ENCODE measurements at places on chromosomes 7 and 10. TPM values are rescaled to one million over a fixed set of nuclear protein-coding genes. Genes with fewer than 3 reads are reported as not detected.

The RARRES2 gene
- not detected for total RNA-seq

The ZNF853 gene
- 1.3 TPM for total RNA-seq

The HECW1 gene
- total RNA-seq = not detected

The SLC26A3 gene
- total RNA-seq = not detected

GRCh38 chr7:92751902-92752901, 84.2 kb downstream of the CDK6 start:
- no peak for DNase-seq

The NUP205 gene
- total RNA-seq = 120 TPM

DNA sequence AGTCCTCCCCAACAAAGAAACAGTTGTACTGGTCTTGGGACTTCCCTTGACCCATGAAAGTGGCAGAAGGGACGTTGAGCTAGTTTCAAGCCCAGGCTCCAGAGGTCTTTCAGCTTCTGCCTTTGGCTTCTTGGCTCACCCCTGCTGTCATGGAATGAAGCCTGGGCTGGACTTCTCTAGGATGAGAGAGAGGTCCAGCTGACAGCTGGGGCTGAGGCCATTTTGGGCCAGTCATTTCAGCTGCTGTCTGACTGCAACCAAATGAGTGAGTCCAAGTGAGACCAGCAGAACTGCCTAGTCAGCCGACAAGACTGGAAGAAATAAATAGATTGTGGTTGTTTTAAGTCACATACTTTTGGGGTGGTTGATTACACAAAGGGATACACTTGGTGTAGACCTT, 76.6 kb downstream of the TMEM178B start:
- no peak for DNase-seq

The FAS gene
- total RNA-seq = 73.7 TPM

- DNase-seq = no peak
These were observed 24.7 kb downstream of the GHRHR start for GRCh38 chr7:30988351-30989005.

DNA sequence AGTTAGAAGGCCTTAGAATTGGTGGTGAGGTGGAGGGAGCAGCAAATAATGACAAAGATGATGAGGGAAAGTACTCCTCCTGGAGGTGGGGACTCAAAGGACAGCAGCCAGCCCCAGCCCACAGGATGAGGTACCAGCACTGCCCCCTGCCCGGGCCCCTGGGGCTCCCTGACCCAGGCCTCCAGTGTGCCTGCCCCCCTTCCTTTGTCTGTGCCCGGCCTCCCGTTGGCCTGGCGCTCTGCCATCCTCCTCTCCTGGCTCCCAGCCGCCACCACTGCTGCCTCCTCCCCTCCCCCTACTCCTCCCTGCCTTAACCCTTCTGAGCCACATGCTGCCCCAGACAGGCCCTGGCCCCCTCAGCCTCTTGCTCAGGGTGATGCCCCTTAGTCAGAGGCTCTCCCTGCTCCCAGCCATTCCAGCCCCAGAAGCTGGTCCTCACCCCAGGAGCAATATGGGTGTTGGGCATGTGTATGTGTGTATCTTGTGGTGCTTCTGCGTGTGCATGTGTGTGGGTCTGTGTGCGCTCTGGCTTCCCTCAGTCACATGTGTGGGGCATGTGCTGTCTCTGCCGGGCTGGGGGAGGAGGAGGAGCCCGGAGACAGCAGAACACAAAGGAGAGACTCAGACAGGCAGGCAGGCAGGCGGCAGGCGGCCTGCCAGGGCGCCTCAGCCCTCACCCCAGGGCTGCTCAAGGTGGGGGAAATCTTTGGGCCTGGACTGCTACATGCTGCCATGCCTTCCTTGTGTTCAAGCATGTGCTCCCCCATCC, 2.6 kb downstream of the LDB1 start:
- peak; percentile 78 for DNase-seq

GRCh38 chr7:155361346-155361680, 63.6 kb downstream of the INSIG1 start:
- DNase-seq = no peak

The SLC29A3 gene
- total RNA-seq = 5.1 TPM

GRCh38 chr7:147298611-147299043, 1182.0 kb downstream of the CNTNAP2 start:
- no peak for DNase-seq

DNA sequence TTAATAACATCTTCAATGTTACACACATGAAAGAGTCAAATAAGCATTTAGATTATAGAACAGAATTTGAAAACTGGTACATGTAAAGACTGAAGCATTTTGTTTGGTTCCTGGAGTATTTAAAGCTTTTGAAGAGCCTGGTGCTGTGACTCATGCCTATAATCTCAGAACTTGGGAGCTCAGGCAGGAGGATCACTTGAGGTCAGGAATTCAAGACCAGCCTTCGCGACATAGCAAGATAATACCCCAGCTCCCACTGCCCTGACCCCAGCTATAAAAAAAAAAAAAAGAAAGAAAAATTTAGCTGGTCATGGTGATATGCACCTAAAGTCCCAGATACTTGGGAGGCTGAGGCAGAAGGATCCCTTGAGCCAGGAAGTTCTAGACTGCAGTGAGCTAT, 87.8 kb downstream of the HDAC9 start:
- no peak for DNase-seq

GRCh38 chr7:79165225-79165624, 288.2 kb downstream of the MAGI2 start:
- DNase-seq = no peak

The CYP3A7 gene
- not detected for total RNA-seq

DNA sequence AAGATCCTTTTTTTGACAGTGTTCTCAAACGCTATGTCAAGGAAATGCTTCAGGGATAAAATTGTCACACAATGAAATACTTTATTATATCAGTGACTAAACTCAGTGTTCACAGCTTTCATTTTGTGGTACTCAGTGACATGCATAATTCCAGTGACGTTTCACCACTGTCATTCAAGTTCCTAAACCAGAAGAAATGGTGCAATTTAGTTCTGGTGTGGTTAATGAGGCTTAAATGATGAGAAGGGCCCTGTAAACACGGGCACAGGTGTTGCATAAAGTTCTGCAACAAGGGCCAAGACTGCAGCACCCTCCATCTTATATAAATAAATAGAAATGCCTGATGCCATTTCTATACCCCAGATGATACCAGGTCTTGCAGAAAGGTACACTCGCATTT, 1247.1 kb downstream of the GATA3 start:
- no peak for DNase-seq

The SDK1 gene
- 0.05 TPM for total RNA-seq

GRCh38 chr7:130912862-130913638, 179.0 kb upstream of the KLF14 start:
- DNase-seq = peak; percentile 92

The ITIH5 gene
- not detected for total RNA-seq

The EPDR1 gene
- 1.1 TPM for total RNA-seq

The NODAL gene
- not detected for total RNA-seq

The ZNF425 gene
- 0.91 TPM for total RNA-seq

- DNase-seq = no peak
These were observed at the start of gene SLC26A5 for GRCh38 chr7:103446049-103446520. Gene SLC26A5 (minus strand): TSS chr7:103446207. CDS start chr7:103421514, 24,693 bp downstream.

DNA sequence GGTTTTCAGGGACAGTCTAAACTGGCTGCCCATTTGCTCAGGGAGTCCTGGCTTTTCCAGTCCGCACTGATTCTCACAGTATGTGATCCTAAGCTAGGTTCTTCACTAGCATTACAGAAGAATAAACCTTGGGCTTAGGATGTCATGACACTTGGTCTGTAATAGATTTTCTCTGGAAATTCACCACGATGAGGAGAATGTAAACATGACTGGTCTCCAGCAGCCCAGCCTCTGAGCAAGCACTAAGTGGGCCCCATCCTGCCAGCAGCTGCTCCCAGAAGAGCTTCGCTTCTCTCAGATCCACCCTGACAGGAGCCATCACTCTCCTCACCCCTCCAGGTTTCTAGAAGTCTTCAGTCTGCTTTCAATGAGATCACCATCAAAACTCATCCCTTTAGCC, 103.7 kb upstream of the ZPBP start:
- DNase-seq = no peak

GRCh38 chr7:114345494-114345893, 69.1 kb upstream of the FOXP2 start:
- DNase-seq = no peak

DNA sequence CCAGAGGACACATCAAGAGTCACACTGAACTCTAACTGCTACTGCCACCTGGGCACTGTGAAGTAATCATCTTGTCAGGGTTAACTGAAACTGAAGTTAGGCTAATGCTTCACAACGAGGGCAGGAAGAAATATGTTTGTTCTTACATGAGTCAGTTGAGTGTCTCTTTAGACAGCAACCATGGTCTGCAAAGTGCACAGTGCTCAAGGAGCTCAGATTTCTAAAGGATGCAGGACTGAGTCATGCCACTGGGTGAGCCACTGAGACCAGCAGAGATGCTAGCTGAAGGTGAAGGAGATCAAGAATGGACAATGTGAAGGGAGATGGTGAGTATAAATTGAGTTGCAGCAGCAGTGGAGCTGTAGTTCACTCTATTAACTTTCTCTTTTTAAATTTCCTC, 76.0 kb upstream of the CTTNBP2 start:
- no peak for DNase-seq

- no peak for DNase-seq
These were observed 139.4 kb upstream of the AKR1E2 start for GRCh38 chr10:4686644-4686996.

GRCh38 chr10:83459124-83459523, 680.2 kb upstream of the GHITM start:
- no peak for DNase-seq

GRCh38 chr7:150934045-150934766, 43.9 kb downstream of the KCNH2 start:
- DNase-seq = no peak

The ENTPD1 gene
- total RNA-seq = 150 TPM

DNA sequence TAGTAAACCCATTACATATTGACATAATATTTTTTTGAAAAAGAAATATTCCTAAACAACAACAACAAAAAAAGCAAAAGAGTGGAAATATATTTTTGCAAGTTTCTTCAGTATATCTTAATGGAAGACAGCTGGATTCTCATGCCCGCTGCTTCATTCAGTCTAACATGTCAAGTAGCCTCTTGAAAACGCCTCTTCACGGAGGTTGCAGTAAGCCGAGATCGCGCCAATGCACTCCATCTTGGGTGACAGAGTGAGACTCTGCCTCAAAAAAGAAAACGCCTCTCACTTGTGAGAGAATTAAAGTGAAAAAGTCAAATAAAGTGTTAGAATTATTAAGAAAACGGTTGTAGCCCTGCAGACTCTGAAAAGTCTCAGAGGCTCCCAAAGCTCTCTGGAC, 1.3 kb downstream of the CUTC start:
- no peak for DNase-seq

GRCh38 chr10:86210416-86210815, 156.2 kb downstream of the GRID1 start:
- DNase-seq = no peak

DNA sequence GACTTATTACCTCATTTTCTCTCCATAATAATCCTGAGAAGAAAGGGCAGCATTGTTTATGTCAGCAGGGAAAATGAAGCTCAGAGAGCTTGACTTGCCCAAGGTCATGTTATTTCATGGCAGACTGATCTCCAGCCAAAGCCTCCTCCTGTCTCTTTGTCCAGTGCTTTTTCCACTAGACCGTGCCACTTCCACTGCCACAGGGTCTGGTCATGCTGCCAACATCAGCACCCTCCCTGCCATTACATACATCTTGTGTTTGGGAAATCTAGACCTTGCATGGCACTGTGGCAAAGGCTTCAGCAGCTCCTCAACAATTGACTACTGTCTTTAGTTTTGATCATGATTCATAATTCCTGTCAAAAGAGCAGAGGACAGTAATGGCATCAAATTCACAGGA, 25.1 kb downstream of the NRCAM start:
- no peak for DNase-seq

- no peak for DNase-seq
These were observed 53.6 kb upstream of the ADGRA1 start for GRCh38 chr10:133034092-133034491.

DNA sequence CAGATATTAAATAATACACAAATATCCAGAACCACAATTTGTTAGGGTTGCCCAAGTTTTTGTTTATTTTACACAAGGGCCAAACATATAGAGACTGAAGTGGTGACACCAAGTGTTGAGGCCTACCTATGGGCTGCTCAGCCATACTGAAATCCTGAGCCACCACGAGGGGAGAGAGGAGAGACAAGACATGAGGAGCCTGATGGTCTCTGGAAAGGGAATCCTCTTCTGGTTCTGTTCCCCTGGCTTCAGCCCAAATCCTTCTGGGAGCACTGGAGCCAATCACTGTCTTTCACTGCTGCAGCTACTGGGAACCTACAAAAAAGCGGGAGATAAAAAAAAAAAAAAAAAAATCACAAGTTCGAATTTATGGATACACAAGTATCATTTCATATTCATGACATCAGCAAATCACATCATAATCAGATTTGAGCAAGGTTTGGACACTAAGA, 1.9 kb downstream of the SKIDA1 start:
- DNase-seq = no peak

DNA sequence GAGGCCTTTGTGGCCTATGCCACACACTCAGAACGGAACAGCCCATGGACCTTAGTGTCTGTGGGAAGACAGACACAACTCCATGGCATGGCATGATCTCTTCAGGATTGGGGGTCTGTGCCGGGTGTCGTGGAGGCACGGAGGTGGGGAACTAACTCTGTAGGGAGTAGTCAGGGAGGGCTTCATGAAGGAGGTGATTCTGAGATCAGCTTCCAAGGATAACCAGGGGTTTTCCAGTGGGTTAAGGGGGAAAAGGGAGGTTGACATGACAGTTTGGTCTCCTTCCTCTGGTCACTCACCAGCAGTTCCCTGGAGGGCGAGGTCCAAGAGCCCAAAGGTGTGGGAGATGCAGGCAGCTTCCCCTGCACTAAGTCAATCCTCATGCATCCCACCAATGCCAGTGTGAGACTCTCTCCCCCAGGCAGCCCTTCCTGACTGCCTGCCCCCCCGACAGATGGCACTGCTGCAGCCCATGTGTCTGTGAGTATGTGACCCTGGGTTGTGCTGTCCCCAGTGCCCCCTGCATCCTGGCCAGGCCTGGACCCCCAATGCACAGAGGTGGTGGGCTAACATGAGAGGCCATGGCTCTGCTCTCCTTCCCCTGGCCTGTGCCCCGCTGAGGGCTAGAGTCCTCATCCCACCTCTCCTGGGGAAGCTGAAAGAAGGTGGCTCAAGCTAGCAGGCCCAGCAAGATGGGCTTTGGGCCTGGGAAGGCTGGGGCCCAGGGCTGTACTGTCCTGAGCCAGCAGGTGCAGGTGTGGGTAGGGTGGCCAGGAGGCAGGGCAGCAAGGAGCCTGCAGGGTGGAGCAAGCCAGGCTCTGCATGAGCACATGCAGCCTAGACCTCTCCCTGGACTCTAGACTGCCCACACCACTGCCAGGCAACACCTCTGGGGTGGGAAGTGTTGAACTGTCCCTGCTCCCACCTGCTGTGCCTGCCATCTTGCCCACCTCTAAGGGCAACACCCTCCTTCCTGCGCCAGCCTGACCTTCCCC, 39.7 kb downstream of the RASGEF1A start:
- peak; percentile 38 for DNase-seq

DNA sequence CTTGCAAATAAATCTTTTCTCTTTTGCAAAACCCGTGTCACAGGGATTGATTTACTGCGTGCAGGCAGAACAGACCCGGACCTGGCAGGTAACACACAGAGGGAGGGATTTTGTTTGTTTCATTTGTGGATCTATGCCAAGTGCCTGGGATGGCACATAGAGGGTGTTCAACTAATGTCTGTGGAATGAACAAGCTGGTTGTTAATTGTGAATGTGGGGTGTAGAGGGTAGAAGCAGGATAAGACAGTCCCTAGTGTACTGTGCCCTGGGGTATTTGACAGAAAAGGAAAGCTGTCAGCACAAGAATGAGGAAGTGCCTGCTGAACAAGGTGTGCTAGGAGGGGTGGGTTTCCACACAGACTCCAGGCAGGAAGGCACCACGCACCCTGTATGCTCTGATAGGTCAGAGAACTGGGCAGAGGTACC, 331.8 kb downstream of the CALN1 start:
- DNase-seq = no peak

The RNF148 gene
- total RNA-seq = not detected

- no peak for DNase-seq
These were observed 2.6 kb upstream of the DNTT start for GRCh38 chr10:96301616-96302015.
